RPMI7951 (cell line): ENCODE measurements at places on chromosomes 2 and 18. TPM values are rescaled to one million over a fixed set of nuclear protein-coding genes. Genes with fewer than 3 reads are reported as not detected.
A peak's percentile ranks its signal among the peaks of the same experiment; 100 is the strongest.

Gene FOXI3
- not detected in 2 replicates for total RNA-seq

Gene MARCHF4
- total RNA-seq: 0.29 and 0.48 TPM in 2 replicates

Gene IL1F10
- not detected in 2 replicates for total RNA-seq

Gene IDH1
- total RNA-seq: 137 and 150 TPM in 2 replicates

Gene SOX11
- under 0.01 TPM in 1 of 2 replicates, not detected in the other for total RNA-seq

Gene DTNA
- 1.6 and 2.4 TPM in 2 replicates for total RNA-seq

Gene OBSL1
- 41.5 and 42.8 TPM in 2 replicates for total RNA-seq

Gene TOGARAM2
- total RNA-seq: 0.29 TPM in 1 of 2 replicates, not detected in the other

Gene DPP4
- 2.8 and 3.1 TPM in 2 replicates for total RNA-seq

Gene MROH2A
- total RNA-seq: 0.10 TPM in 1 of 2 replicates, not detected in the other

DNA sequence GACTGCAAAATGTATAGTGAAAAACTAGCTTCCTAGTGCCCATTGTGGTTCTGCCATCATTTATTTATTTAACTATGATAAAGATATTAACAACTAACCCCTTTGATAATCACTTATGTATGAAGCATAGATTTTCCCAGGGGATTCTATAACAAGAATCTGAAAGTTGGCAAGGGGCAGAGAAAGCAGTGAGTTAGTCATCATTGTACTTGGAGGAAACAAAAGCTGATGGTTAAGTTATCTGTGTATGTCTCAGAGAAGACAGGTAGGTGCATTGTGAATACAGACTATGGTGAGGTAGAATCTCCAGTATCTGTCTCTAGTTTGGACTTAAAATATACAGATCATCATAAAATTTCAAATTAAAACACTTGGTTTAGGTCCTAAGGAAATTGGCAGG lies 2159.1 kb upstream of the CELF4 start:
- no peak for DNase-seq

- DNase-seq: peak; percentile 78
Observed at GRCh38 chr2:65232636-65233035, 5.0 kb downstream of the ACTR2 start.

DNA sequence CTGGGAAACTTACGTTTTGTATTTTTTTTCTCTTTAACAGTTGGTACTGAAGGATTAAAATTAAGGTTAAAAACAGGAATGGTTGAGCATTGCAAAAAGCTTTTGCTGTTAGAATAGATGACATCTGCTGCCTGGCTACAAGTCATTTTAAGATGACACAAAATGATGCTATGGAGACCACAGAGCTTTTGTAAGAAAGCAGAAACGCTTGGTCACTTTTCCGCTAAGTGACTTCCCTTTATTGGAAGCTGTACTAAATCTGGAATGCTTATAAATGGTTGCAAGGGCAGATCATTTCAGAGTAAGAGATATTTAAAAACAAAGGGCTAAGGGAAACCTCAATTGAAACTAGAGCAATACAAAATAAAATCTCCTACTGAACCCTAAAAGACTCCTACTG lies 544.0 kb downstream of the STK39 start:
- no peak for DNase-seq

DNA sequence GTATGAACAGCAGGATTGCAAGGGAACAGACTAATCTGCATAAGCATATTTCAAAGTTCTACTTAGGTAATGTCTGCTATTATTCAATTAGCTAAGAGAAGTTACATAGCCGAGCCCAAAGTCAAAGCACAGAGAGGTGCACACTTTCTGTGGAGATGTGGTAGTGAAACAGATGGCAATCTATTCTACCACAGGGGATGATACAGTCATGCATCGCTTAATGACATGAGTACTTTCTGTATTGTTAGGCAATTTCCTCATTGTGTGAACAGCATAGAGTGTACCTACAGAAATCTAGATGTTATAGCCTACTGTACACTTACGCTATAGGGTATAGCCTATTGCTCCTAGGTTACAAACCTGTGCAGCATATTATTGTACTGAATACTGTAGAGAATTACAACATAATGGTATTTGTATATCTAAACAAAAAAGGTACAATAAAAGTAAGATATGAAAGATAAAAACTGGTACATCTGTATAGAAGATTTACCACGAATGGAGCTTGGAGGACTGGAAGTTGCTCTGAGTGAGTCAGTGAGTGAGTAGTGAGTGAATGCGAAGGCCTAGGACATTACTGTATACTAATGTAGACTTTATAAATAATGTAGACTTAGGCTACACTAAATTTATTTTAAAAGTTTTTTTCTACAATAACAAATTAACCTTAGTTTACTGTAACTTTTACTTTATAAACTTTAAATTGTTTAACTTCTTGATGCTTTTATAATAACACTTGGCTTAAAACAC lies 197.6 kb downstream of the MBD5 start:
- DNase-seq: no peak

DNA sequence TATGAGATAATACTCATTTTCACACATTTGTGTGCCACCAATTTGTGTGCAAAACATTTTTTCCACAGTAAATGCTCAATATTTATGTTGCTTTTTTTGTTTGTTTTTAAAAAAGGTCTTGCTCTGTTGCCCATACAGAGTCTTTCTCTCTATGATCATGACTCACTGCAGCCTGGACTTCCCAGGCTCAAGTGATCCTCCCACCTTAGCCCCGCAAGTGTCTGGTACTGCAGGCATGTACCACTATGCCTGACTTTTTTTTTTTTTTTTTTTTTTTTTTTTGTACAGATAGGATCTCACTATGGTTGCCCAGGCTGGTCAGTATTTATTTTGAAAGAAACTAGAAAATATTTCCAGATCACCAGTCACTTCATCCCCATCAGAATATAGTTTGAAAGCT lies 297.8 kb upstream of the GYPC start:
- no peak for DNase-seq

DNA sequence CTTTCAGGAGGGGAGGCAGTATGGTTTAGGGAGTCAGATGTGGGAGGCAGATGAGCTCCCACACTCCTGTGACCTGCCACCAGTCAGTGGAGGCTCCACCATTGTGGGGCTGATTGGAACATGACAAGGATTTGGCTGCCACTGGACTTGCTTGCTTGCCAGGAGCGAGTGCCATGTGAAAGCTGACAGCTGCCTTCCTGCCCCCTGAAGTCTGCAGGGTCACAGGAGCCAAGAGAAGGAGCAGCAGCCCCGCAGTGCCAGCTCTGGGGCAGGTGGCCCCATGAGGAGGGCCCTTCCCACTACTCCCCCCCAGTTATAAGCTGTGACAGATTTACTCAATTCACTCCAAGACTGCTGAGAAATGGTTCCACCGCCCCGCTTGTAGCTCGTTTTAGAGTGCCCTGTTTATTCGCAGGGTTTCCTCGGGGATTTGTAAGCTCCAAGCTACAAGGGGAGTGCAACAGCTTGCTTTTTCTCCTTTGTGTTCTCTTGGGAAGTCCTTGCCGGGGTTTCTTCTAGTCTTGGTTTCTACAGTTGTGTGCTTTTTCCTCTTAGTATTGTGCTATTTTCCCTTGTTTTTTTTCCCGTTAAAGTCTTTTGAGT lies 414.3 kb downstream of the MEIS1 start:
- DNase-seq: no peak

DNA sequence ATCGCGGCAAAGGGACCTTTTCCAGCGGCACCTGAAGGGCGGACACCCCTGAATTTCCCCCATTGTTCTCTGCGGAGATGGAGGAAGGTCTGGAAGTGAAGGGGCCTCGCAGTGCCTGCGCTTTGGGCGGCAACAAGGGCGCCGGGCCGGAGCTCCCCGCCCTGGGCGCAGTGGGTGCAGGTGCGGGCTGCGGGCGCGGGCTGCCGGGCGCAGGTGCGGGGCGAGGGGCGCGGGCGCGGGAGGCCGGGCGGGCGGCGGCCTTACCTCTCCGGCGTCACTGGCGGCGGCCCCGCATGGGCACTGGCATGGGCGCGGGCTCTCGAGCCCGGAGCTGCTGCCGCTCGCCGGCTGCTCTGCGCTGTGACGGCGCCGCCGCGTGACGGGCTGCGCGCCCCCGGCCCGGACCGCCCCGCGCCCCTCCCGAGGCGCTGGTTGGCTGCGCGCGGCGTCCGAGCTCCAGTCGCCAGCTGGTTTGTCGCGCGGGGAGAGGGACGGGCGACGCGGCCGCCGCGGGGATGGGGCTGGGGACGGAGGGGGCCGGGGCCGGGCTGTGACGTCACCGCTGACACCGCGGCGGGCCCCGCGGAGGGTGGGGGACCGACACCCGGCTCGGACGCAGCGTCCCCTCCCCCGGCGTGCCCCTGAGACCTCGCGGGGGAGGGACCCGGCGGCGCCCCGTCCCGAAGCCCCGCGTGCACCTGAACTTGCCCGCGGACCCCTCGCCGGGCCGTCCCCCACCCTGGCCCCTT lies at the start of gene KIF1A:
Gene KIF1A, minus strand, starts transcription at position 362 of the 749 bp plus-strand sequence. CDS start 22,467 bp downstream, outside the sequence.
- no peak for DNase-seq

DNA sequence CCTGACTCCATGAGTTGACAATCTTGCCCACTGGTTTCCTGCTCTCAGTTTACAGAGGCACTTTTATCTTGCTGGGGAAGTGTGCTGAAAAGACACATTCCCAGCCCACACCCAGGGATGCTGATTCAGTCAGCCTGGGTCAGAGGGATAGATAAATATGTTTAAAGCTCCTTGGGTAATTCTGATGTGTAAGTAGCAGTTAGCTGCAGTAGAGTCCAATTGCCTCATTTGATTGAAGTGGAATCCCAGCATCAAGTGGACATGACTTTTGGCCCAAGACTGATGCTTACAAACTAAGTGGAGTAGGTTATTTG lies 29.4 kb downstream of the PSD4 start:
- no peak for DNase-seq

DNA sequence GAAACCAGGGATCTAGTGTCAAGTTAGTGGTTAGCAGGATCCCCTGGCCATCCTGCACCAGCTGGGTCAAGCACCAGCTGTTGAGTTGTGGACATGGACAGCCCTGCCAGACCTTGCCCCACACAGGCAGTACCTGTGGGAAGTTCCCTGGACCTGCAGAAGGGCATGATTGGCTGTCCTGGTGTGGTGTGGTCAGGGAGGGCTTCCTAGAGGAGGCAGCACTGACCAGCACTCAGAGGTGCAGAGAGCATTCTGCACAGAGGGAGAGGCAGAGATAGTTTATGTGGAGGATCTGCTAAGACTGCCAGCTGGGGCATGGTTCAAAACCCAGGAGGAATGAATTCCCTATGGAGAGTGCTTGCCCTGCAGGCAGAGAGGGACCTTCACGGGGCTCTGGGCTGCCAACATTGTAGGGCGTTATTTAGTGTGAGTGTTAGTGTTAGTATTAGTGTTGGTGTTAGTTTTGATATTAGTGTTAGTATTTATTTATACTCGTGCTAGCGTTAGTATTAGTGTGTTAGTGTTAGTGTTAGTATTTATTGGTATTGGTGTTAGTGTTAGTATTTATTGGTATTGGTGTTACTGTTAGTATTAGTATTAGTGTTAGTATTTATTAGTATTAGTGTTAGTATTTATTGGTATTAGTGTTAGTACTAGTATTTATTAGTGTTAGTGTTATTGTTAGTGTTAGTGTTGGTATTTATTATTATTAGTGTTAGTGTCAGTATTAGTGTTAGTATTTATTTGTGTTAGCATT lies 31.9 kb downstream of the TWIST2 start:
- DNase-seq: peak; percentile 33

DNA sequence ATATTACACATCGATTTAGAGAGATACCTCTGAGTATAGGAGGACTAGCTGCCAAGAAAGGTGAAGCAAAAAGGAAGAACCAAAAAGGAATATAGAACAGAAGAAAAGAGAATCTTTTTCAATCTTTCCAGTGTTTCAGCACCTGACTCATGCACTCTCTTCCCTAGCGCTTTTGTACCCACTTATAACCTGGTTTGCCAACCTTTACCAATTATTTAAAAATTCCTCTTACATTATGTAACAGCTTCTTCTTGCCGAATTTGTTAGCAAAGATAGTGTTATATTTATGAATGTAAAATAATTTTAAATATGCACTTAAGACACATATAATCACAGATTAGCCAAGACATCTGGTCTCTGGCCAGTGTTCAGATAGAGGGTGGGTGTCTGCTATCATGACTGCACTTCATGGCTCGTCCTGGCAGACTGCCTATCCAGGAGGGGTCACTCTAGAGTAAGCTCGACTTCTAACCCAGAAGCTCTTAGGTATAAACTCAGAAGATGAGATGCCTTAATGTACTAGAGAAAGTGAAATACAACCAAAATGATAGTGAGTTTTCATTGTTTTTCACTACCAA lies 122.9 kb downstream of the ATAD2B start:
- peak; percentile 44 for DNase-seq

DNA sequence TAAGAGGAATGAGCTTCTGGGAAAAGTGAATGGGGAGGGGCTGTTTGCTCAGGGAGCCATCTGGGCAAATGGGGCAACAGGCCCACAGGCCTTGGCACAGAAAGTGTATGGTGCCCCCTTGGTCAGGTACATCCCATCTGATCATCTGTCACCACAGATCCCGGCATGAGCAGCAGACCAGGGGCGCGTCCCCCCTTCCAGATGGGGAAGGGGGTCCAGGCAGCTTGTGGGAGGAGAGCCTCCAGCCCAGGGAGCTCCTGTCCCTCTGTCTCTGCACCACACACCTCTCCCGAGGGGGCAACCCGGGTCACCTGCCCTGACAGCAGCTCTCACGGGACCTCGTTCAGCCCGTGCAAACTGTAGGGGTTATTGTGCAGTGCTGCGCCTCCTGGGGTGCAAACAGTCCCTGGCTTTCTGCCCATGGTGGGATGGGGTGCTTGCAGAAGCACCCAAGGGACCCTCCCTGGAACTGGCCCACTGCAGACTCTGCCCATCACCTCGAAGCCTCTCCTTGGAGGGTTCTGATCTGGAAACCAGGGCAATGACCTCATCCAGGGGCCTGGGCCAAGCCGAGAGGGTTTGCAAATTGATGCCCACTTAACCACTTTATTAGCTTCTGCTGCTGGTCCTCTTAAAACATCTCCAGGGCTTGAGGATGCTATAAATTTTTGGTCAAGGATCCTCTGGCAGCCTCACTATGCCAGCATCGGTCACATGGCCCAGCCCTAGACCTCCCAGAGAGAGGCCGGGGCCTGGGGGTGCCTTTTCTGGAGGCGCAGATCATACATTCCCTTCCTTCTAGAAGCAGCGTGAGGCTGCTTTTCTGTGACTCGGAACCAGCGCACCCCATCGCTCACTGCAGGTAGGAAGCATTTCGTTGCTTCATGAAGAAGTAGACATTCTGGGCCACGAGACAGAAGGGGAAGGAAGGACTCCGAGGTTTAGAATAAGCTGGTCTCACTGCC lies 7.6 kb upstream of the BOK start:
- DNase-seq: no peak

DNA sequence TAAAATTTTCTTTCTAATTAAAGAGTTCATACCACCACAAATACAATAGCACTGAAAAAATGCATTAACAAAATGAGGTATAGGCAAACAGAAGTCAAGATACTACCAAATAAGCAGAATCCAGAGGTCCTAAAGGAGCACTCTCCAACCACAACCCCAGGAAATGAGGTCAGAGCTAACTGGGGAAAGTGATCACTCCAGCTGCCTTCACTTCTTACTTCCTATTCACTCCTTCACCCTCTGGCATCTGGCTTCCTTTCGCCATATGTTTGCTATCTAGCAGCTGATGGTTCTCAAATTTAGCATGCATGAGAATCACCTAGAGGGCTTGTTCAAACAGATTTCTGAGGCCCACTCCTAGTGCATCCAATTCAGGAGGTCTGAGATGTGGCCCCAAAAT lies 212.6 kb upstream of the ACVR2A start:
- DNase-seq: peak; percentile 56
